ENCODE measurements at places on chromosomes 1 and 21.

- no peak for DNase-seq
Observed at GRCh38 chr1:179036844-179037465, 11.3 kb downstream of the FAM20B start.

DNA sequence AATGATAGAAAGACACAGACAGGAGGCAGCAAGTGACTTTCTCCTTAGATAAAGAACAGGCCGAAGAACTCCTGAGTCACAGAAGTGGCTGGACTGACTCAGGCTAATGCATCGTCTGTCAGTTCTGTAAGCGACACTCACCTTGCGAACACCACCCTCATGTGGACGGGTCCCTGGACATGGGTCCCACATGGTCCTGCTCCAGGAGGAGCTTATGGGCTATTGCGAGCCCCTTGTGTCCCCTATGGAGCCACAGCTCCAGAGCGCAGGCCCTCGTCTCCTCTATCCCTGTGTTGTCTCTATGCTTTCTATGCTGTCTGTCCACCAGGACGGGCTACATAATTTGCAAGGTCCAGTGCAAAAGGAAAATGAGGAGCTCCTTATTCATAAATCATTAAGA is 85.8 kb downstream of the TRABD2B start:
- no peak for DNase-seq

DNA sequence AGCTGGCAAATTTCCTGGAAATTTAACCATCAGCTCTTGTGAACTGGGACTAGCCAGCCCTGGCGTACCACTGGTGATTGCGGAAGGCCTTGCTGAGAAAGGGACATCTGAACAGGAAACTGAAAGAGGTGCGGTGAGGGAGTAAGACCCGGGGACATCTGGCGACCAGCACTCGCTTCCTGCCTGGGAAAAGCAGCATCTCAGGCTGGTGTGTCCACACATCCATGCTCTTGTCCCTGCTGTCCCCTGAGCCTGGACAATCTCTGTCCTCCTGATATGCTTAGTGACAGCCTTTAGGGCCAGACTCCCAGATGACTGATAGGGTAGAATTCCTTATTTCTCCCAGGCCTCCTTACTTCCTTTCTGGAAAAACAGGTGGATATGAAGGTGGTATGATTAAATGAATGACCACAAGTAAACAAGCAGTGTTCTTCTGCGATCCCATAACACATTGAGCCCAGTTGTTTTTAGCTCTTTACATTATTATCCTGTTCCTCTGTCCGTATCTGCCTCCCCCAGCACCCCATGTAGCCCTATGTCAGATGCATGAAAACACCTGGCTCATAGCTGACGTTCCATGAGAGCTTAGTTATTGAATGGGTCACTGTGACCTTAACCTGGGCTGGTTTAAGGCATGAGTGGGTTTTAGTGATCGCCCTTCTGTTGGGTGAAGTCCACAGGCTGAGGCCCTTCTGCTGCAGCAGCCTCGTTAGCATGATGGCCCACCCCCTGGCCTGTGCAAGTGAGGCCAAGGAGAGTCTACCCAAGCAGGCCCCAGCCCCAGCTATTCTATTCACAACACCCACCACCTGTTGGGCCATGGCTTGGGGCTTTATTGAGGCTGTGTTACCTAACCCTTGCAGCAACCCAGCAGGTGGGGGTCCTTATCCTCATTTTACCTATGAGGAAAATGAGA is 76.1 kb upstream of the GADD45A start:
- peak; percentile 79 for DNase-seq

DNA sequence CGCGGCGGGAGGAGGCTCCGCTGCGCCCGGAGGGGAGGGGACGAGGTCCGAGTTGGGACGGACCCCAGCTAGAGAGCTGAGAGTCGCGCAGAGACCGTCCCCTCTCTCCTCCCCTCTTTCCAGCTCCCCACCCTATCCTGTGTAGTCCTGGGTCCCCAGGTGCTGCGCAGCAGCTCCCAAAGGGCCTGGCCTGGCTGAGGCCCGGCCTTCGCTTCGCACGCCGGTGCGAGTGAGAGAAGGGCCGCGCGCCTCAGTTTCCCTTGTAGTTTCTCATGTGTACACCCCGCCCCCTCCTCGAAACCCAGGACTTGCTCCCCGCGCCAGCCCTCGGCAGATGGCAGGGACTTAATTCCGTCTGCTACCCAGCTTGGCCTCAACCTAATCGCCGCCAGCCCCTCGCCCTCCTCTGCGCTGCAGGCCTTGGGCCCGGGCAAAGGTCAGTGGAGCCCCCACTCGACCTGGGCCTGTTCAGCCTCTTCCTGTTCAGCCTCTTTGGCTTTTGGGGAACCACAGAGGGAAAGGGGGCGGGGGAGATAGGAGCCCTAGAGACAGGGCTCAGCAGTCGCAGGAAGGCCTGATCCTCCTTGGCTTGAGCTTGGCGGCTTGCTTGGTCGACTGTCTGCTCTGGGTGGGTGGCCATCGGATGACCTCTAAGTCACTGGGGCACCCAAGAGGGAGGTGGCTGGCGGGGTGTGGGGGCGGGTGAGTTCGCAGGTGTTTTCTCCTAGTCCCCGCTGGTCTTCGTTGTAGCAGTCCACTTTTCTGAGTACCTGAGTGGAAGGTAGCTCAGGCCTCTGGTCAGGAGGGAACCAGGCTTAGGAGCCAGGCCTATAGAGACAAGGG is 1.0 kb downstream of the ZNF687 start:
- DNase-seq = no peak

- no peak for DNase-seq
Observed at GRCh38 chr1:11784256-11784992, 21.3 kb downstream of the MTHFR start.

DNA sequence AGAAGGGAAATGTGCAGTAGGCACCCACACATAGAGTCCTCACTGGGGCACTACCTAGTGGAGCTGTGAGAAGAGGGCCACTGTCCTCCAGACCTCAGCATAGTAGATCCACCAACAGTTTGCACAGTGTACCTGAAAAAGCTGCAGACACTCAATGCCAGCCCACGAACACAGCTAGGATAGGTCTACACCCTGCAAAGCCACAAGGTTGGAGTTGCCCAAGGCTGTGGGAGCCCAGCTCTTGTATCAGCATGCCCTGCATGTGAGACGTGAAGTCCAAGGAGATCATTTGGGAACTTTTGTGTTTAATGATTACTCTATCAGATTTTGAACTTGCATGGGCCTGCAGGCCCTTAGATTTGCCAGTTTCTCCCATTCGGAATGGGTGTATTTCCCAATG is 299.4 kb upstream of the OLFM3 start:
- DNase-seq = no peak

DNA sequence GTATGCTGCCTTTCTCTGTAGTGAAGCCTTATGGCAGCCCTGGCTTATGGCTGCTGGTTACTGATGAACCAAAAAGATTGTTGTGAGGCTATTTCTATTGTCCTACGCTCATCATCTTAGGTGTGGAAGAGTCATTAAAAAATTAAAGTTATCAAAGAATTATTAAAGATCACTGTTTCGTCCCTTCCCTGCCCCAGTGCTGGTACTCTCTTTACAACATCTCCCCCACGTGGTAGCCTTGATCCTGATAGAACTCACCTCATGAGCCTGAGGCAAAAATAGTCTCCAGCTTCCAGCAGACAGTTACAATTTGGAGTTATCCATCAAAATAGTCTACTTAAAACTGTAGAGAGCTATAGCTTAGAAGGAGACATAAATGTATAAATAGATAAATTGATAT is 201.5 kb downstream of the S1PR1 start:
- no peak for DNase-seq

GRCh38 chr1:68107771-68108170 is 57.3 kb upstream of the DIRAS3 start:
- no peak for DNase-seq

- no peak for DNase-seq
Observed at GRCh38 chr21:34276711-34277425, 86.9 kb upstream of the KCNE2 start.

- no peak for DNase-seq
Observed at GRCh38 chr1:244118109-244118761, 67.2 kb downstream of the ZBTB18 start.

Data from vagina (tissue), 2 donors.